CD4-positive, alpha-beta T cell treated with Interleukin-4 for 4 hours (primary cell): ENCODE measurements at places on chromosomes 6 and 20.

DNA sequence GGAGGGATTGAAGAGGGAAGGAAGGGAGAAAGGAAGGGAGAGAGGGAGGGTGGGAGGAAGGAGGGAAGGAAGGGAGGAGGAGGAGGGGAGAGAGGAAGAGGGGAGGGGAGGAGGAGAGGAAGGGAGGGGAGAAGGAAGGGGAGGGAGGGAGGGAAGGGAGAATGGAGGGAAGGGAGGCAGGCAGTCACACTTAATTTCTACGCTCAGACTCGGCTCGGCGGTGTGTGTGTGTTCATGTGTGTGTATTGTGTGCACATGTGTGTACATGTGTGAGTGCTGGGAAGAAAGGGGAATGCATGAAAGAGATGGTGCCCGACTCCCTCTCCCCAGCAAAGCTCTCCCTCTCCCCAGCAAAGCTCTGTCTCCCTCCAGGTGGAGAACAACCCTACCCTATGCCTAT lies 79.1 kb upstream of the AFDN start:
- no peak for DNase-seq

DNA sequence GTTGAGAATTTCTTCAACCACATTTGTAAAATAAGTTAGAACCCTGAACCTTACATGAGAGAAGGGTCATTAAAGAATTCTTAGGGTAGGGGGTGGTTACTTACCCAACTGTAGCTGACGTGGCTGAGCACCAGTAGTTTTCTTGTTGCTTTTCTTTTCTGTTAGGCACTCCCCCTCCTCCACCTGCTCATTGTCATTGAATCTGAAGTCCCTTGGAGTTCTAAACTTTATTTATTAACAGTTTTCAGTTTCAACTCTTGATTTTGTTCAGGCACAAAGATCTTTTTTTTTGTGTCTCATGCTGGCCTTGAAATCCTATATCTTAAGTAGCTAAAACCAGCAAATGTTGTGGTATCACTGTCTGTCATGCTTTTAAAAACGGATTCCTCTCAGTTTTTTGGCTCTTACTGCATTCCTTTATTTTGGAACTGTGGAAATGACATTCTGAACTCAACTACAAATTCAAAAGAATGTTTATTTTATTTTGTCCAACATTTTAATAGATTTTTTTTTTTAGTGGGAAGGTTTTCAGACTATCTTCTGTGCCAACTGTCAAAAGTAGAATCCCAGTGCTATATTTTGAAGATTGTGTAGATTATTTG lies 465.2 kb downstream of the PHF3 start:
- DNase-seq = no peak

- no peak for DNase-seq
These were observed 174.0 kb upstream of the FBXL4 start for GRCh38 chr6:99121748-99122147.

DNA sequence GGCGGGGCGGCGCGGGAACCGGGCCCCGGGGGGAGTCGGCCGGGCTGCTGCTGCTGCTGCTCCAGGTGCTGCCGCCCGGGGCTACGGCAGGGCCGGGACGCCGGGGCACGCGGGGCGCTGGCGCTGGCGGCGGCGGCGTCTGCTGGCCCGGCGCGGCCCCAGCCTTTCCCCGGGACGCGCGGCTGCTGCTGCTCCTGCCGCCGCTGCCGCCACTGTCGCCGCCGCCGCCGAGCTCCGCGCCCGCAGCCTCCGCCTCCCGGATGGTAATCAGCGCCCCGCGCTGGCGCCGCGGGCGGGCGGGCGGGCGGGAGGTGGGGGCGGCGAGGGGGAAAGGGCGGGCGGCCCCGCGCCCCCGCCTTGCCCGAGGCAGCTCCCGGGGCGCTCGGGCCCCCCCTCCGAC lies 306 bp downstream of the EBF4 start:
- no peak for DNase-seq

- DNase-seq = peak; percentile 66
These were observed 114.5 kb downstream of the FYN start for GRCh38 chr6:111758608-111759329.

DNA sequence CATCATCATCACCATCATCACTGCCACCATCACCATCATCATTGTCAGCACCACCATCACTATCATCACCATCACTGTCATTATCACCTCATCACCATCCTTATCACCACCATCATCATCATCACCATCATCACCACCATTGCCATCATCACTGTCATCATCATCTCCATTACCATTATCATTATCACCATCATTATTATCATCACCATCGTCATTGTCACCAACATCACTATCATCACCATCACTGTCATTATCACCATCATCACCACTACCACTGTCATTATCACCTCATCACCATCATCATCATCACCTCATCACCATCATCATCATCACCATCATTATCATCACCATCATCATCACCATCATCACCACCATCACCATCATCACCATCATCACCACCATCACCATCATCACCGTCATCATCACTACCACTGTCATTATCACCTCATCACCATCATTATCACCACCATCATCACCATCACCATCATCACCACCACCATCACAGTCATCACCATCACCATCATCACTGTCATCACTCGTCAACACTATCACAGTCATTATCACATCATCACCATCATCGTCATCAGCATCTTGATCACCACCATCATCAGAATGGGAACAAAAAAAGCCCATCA lies 191.1 kb downstream of the TTLL2 start:
- no peak for DNase-seq

DNA sequence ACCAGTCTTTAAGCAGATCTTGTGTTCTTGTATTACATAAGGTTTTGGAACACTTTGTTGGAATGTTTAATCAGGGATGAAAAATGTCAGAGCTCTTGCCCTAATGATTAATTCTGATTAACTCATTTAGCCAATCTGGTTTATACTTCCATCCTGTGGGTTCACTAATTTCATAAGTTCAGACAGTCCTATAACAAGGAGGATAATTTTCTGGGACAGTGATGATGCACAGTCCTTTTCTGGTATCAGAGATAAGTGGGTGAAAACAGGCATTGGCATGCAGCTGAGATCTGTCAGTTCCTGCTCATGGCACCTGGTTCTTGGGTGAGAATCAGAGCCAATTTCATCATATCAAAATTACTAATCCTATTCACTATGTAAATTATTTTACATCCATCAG lies 125.0 kb upstream of the LAMA2 start:
- no peak for DNase-seq

DNA sequence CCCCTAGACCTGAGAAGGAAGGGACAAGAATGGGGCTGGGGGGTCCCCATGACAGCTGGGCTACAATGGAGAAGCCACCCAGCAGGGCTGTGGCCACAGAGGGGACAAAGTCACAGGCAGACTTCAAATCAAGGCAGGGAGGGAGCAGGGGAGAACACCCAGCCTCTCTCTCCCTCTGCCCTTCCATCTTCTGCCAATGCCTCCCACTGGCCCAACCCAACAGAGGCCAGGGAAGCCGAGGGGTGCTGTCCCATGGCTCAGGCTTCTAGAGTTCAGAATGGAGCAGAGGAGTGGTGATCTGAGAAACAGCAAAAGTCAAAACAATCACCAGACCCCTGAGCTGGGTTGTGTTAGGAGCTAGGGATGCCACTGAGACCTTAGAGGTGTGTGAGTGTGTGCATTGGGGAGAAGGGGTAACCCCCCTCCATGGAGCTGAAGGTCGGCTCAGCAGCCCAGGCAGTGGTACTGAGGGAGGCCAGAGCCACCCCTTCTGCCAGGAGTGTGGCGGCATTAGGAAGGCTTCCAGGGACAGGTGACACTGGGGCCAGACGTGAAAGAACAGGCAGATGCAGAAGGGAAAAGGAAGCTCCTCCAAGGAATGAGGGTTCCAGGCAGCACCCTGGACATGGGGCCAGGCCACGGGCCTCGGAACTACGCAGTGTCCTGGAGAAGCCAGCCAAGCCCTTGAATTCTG lies 12.0 kb downstream of the GLP1R start:
- DNase-seq = no peak

- DNase-seq = no peak
These were observed 261.0 kb upstream of the THEMIS start for GRCh38 chr6:128161839-128162238.

GRCh38 chr6:135286962-135287538 lies 105.9 kb downstream of the MYB start:
- no peak for DNase-seq

DNA sequence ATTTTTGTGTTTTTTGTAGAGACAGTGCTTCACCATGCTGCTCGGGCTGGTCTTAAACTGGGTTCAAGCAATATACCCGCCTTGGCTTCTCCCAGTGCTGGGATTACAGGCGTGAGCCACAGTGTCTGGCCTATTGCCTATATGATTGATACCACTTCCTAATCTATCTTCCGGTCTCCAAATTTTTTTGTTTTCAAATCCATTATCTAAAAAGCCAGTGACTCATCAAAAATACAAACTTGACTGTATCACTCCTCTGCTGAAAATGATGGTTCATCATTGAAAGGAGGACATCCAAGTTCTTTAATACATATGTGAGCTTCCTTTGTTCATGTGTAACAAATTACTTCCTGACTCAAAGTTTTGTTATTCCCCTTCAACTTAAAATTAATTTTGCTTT lies 35.5 kb downstream of the FAM8A1 start:
- DNase-seq = no peak

- DNase-seq = no peak
These were observed 930.6 kb downstream of the KIF16B start for GRCh38 chr20:15642676-15643075.

DNA sequence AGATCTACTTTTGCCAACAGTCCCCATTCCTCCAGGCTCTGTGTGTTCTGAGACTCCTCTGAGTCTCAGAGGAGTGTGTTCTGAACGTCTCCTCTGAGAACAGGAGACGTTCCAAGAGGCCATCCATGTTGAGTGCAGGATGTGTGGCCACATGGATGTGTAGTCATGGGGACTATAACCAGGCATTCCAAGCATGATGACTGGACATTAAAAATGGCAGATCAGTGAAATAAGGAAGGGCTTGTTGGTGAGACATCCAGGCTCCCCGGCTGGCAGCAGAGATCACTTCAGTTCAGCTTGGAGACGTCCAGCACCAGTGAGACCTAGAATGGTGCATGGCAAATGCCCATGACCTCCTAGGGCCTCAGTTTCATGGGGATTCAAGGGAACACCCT lies 34.3 kb upstream of the POU5F1 start:
- no peak for DNase-seq

- DNase-seq = no peak
These were observed 16.7 kb upstream of the PDYN start for GRCh38 chr20:2010533-2010932.

DNA sequence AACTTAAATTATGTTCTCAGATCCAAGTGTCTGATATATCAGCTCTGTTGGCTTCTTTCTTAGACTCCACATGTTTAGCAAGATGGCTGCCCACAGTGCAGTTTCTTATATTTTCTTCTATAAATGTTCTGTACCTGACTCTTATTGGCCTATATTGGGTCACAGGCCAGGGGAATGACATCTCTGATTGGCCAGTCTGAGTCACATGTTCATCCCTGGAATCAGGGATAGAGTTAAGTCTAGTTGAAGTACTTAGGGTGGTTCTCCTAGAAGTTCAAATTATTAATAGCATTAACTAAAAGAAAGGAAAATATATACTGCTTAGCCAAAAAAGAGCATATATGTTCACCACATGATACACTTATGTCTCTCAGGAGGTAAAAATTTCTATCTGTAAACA lies 105.3 kb upstream of the SLC22A16 start:
- DNase-seq = no peak

- DNase-seq = no peak
These were observed 112.1 kb downstream of the DLL1 start for GRCh38 chr6:170178561-170179477.

GRCh38 chr6:105892577-105893262 lies 193.4 kb upstream of the PRDM1 start:
- peak; percentile 8 for DNase-seq

GRCh38 chr20:39823224-39823623 lies 861.1 kb downstream of the DHX35 start:
- no peak for DNase-seq

DNA sequence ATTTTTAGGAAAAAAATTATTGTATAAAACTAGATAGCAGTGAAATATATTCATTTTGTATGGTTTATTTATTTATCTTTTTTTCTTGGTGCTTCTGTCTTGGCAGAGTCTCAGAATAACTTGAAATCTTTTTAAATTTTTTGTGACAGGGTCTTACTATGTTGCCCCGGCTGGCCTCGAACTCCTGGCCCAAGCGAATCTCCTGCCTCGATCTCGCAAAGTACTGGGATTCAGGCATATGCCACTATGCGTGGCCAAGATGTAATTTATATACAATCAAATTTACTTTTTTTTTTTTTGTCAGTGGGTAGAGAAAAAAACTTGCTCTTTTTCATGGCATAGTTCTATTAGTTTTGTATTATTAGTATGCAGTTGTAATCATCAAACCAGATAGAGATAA lies 13.7 kb downstream of the CBFA2T2 start:
- DNase-seq = no peak

- DNase-seq = no peak
These were observed 23.1 kb upstream of the MICB start for GRCh38 chr6:31474871-31475286.

GRCh38 chr6:164889980-164890379 lies 419.4 kb downstream of the C6orf118 start:
- no peak for DNase-seq

GRCh38 chr6:18497006-18497405 lies 109.9 kb downstream of the RNF144B start:
- no peak for DNase-seq

DNA sequence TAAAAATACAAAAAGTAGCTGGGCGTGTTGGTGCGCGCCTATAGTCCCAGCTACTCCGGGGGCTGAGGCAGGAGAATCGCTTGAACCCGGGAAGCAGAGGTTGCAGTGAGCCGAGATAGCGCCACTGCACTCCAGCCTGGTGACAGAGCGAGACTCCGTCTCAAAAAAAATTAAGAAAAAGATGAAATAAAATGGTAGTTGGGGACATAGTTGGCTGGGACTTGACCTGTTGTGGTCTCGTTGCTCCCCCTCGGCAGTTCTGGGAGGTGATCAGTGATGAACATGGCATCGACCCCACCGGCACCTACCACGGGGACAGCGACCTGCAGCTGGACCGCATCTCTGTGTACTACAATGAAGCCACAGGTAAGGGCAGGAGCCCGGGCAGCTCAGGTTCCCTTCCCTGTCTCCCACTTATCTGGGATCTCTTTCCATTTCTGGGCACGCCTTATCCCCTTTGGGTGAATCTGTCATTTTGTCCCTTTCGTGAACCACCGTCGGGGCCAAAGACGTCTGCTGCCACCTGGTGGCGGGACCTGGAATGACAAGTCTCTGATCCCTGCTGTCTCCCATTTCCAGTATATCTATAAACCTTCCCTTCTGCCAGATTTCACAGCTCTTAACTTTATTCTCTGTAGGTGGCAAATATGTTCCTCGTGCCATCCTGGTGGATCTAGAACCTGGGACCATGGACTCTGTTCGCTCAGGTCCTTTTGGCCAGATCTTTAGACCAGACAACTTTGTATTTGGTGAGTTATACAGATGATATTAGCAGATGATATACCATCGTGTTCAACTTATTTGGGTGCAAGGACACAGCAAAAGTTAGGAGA lies 2.3 kb downstream of the TUBB start:
- DNase-seq = peak; percentile 77
